ENCODE measurements at places on chromosomes 5 and 9. TPM values are rescaled to one million over a fixed set of nuclear protein-coding genes. Genes with fewer than 3 reads are reported as not detected.

Gene ARID3C
- not detected for total RNA-seq

DNA sequence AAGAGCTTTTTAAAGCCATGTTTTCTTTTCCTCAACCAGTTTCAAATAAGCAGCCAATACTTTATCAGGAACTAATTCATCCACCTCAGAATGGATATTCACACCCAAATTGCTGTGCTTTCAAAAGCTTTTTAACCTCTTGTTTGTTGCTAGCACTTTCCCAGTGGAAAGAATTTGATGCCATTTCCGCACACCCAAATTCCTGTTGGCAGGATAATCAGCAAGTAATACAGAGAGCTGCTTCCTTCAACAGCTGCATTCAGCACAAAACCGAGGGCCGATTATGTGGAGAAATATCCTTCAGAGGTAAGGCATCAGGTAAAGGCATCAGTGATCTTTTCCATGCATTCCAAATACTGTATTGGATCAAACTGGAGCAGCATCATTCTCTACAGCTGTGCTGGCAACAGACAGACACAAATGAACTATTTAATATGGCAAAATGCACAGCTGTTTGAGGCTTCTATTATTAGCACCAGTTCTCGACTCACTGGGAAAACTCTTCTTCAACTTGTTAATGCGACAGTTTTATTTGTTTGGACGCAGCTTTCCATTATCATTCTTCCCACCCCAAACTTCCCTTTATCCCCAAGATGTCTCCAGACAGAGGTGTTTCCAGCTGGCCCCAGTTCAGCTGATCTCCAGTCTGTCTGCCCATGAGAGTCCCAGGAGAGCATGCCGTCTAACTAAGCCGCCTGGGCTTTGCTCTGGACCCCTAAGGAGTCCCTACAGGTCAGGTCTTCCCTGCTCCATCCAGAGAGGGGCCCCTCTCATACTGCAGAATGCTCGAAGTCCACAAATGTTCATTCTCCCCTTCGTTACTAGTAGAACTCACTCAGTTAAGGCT, 22.2 kb upstream of the MGAT1 start:
- H3K27me3 ChIP-seq: peaks cover 1% of the 10 kb centered on the region
- DNase-seq: no peak
- no peak overlapping the region for H3K4me3 ChIP-seq
- H3K27ac ChIP-seq: no peak overlapping the region
- no peaks in the 10 kb centered on the region for H3K4me1 ChIP-seq

DNA sequence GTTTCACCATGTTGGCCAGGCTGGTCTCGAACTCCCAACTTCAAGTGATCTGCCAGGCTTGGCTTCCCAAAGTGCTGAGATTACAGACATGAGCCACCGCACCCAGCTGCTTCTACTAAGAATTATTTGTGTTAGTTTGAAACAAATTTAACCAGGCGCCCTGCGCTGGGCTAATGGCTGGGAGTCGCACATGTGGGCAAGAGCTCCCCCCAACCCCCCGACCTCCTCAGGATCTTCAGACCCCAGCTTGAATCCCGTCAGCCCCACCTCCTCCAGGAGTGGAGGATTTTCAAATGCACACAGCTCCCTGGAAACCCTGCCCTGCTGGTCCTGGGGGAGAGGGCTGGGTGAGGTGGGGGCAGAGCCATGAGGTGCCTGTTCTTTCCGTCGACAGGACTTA, 21.2 kb upstream of the SLC12A7 start:
- H3K4me1 ChIP-seq: no peaks in the 10 kb centered on the region
- H3K27me3 ChIP-seq: no peaks in the 10 kb centered on the region
- no peak overlapping the region for H3K4me3 ChIP-seq
- no peak for DNase-seq
- H3K36me3 ChIP-seq: no peaks in the 10 kb centered on the region

Gene IL13
- not detected for total RNA-seq

DNA sequence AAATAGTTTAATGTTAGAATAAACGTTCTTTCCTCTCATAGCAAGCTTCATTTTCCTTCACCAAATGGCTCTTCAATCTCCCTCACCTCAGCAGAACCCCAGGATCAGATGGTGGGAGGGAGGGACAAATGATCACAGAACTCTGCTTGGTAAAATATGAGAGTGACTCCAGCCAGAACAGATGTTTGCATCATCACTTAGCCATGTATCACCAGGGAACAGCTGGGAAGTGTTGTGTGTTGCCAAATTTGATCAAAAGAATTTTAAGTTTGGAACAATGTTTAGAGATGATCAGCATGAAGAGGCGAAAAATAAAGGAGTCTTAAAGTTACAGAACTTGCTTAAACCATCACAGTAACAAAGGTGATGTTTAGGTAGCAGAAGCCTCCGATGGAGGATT, 115.7 kb downstream of the FRMD3 start:
- H3K27me3 ChIP-seq: no peaks in the 10 kb centered on the region
- H3K4me1 ChIP-seq: no peaks in the 10 kb centered on the region
- H3K27ac ChIP-seq: no peak overlapping the region
- H3K4me3 ChIP-seq: no peak overlapping the region

All from H9 (cell line).